ENCODE measurements at places on chromosomes 6 and 20.

DNA sequence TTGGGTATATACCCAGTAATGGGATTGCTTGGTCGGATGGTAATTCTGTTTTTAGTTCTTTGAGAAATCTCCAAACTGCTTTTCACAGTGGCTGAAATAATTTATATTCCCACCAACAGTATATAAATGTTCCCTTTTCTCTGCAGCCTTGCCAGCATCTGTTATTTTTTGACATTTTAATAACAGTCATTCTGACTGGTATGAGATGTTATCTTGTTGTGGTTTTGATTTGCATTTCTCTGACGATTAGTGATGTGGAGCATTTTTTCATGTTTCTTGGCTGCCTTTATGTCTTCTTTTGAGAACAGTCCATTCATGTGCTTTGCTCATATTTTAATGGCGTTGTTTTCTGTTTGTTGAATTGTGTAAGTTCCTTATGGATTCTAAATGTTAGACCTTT, 641.6 kb downstream of the HACE1 start:
- no peak for DNase-seq

- DNase-seq, result peak; percentile 20
Measured at GRCh38 chr20:37406010-37406998, 60.4 kb downstream of the SRC start.

GRCh38 chr6:111563581-111563980, 42.1 kb downstream of the TRAF3IP2 start:
- no peak for DNase-seq

DNA sequence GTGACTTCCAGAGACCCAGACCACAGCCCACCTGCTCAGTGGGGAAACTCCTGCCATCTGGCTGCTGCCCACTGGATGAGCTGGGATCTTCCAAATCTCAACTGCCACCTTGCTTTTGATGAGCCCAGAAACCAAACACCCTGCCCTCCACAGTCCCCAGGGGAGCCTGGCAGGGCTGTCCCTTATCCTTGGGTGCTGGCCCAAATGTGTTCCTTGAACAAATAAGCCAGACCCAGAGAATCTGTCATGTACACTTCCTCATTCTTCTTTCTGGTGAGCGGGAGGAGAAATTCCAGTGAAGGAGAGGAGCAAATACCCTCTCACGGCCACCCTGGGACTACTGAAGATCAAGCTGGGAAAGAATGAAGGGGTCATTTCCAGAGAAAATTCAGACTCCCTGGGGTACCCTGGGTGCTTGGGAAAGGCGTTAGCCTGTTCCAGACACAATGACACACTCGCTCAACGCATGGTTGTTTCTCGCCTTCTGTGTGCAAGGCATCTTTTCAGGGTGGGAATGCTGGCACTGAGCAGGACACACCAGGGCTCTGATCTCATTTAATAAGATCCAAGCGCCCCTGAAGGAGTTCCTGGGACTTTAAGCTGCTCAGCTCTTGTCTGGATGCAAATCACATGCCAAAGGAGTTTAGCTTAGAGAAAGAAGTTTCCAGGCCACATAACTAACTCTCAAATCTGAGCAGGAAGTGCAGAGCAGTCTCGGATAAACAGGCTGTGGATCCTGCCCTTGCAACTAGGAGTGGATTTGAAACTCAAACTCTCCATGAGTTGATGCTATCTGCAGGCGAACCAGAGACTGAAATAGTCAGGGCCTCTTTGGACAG, 38.5 kb downstream of the PXDC1 start:
- DNase-seq, result no peak

GRCh38 chr6:167791091-167791779, 35.5 kb upstream of the AFDN start:
- no peak for DNase-seq

Measured in fibroblast of lung (primary cell).